ENCODE measurements at places on chromosomes 3 and 15.

- no peak for DNase-seq
Observed at GRCh38 chr3:54630101-54630623, 297.7 kb downstream of the LRTM1 start.

DNA sequence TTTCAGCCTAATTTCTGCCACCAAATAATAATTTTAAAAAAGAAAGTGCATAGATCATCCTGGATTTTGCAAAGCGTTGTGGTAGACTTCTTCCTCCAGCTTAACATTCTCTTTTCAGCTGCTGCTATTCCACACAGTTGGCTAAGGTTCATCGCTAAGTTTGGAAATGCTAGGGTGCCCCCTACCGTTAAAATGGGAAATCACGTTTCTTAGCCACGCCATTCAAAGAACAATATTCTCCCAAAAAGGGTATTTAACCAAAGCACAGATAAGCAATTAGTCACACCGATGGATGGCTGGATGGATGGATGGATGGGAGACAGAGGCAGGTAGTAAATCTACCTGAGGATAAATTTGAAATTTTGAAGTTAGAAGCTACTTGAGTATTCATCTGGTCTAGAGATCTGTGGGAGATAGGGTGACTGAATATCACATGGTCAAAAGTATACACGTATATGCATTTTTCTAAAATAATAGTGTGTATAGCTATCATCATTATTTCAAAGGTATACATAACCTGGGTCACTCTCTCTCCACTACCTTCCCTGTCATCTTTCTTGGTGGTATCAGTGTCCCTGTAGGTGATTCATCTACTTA is 67.2 kb downstream of the EFHB start:
- no peak for DNase-seq

- no peak for DNase-seq
Observed at GRCh38 chr15:82044373-82045178, 1.2 kb downstream of the MEX3B start.

DNA sequence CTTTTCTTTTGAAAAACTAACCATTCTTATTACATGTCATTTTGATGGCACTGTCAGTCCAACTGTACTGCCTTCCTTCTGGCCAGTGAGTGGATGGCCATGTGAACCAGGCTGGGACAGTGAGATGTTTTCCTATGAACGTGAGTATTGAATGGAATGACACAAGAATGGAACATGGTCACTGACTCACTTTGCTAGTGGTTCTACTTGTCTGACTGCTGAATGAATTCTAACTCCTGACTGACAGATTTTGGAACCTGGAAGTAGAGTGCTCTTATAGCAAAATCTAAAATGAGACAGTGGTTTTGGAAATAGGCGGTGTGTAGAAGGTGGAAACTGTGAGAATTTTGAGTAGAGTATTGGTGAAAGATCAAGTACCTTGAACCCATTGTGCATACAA is 606.9 kb upstream of the KCNMB2 start:
- no peak for DNase-seq

DNA sequence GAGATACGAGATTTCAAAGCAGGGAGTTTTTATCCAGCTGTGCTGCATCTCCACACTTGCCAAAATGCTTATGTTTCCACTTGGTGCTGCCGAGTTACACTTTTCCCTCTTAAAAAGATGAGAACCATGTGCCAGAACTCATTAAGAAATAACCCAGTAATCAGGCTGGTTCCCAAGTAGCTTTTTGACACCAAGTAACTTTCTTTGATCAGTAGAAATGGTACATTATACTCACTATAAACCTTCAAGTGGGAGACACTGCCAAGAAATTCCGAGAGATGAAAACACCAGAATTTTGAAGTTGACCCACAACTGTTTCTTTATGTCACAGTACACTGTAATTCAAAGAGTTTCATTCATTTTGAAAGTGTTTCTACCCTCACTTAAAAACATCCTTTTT is 164.6 kb upstream of the CCDC54 start:
- no peak for DNase-seq

Data from stimulated activated CD4-positive, alpha-beta T cell treated with anti-CD3 and anti-CD28 coated beads, Interleukin-15, amount 100 ng/mL, for 1 hour (primary cell).